T47D (cell line): ENCODE measurements at places on chromosomes 1 and 21.

DNA sequence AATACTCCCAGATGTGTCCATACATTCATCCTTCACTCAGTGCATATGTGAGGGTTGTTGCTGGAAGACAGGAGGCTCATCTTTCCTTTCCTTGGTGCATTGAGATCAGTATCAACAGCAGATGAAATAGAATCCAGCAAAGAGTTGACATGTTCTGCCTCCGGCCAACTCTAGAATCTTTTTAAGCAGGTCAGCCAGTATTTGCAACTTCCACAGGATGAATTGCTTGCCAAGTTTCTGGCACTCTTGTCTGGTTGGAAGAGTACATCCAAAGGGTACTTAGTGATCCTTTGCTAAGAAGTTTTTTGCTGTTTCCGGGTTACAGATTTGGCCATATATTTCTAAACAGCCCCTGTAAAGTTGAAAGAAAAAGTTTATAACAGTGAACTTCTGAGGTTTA, 21.1 kb downstream of the SYNC start:
- no peak for DNase-seq

DNA sequence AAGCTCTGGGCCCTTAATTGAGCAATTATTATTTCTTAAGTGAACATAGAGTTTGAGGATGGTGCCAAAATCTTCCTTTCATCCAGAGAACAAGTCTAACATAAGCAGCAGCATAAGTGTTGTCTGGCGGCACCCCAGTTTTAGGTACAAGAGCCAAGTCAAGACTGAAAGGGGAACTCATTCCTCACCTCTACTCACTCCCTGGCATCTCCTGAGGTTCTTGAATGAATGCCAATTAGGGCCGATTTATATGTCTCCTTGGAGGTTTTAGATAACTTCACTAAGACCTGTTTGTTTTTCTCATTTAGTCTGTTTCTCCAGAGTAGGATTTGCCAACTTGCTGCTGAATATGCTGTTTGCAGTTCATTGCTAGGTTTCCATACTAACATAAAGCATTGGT, 42.6 kb upstream of the ADGRL2 start:
- DNase-seq: peak; percentile 19

DNA sequence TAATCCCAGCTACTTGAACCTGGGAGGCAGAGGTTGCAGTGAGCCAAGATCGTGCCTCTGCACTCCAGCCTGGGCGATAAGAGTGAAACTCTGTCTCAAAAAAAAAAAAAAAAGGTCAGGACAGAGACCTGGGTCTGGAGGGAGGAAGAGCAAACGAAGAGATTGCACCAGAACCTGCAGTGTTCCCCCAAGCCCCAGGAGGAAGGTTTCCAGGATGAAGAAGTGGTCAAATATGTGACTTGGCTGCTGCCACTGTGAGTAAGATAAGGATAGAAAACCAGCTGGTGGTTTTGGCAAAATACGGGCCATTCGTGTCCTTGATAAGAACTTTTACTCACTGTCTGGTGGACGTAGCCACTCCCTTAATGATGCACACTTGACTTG, 42.2 kb downstream of the CLDN14 start:
- DNase-seq: no peak

DNA sequence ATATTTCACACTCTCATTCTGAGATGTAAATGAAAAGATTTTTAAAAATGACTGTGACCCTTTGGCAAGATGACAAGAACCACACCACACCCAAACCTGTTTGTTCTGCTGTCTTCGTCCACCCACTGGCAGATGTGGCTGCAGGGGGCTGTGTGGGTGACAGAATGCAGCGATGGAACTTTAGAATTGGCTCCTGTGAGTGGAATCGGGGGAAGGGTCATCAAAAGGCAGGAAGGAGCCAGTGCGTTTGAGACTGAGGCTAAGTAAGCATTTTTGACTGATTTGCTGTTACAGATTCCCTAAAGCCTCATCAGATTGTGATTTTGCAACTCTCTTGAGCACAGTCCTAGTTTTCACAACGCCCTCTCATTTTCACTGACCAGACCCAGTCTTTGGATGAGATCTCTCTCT, 111.2 kb upstream of the ADGRL2 start:
- DNase-seq: no peak

GRCh38 chr1:116417678-116418077, 44.6 kb downstream of the ATP1A1 start:
- no peak for DNase-seq

DNA sequence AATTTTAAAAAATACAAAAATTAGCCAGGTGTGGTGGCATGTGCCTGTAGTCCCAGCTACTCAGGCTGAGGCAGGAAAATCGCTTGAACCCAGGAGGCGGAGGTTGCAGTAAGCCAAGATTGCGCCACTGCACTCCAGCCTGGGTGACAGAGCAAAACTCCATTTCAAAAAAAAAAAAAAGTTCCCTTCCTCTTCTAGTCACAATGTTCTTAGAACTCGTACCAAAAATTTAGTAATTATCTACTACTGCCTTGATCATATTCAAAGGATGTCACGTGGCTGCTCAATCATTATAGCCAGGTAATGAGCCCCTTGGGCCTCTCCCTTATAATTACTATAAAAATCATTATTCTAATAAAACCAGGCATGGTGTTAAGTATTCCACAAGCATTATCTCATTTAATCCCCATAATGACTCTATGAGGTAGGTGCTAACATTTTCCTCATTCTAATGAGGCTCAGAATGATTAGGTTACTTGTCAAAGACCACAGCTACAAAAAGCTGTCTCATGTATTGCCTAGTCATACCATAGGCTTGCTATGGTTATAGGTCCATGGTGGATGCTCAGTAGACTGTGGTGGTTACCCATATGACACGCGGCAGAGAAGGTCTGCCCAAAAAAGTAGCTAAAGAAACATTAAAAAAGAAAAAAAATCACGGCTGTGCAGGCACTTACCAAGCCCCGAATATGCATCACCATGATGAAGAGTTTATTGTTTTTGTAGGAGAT, 15.5 kb upstream of the PPP1R15B start:
- DNase-seq: no peak

DNA sequence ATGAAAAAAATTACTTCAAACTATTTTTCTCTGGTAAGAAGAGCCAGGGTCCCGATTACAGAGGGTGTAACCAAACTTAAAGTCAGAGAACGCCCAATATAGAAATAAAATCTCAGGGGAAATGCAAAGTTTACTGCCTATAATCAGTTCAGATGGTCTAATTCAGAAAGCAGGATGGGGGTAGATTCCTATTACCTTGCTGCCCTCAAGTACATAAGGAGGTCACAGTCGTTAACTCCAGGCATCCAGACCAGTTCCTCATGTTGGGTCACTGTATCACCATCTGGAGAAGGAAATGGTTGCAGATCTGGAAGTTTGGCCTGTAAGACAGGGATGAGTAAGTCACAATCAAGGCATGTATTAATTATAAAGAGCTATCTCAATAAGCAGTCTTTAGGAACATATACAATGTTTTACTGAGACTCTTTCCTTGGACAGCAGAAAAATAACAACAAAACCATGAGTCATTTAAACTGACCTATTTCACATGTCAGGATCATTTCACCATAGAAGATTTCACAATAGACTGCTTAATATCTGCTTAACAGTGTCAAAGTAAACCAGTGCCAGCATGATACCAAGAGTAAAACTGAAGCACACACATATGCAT, 179.4 kb downstream of the SLC45A1 start:
- DNase-seq: no peak

GRCh38 chr1:171644805-171645483, 7.5 kb downstream of the MYOC start:
- DNase-seq: peak; percentile 95

DNA sequence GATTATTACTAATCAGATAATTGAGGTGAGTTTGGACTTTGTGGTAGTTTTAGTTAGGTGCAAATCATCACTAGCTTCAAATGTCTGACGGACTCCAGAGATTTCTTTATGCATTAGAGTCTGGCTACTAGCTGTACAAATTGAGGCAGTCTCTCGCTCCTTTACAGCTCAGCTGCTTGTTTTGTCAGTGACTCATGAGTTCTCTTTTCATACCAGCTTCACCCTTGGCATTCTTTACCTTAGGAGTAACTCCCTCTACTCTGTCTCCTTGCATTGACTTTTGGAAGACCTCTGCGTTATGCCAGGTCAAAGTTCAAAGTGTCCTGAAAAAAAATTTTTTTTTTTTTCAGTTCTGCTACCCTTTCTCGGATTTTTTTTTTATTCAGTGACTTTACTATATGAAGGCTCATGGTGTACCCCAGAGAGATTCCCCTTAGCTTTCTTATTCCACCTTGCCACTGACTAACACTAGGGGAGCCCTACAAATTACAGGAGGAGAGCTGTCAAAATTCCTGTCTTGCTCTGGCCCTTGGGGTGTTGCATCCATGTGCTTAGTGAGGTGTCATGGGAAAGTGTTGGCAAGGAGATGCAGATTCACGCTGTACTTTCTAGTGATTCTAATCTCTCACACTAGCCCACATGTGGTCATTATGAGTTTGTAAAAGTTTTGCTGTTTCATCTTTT, 576.6 kb downstream of the ADGRL2 start:
- no peak for DNase-seq

DNA sequence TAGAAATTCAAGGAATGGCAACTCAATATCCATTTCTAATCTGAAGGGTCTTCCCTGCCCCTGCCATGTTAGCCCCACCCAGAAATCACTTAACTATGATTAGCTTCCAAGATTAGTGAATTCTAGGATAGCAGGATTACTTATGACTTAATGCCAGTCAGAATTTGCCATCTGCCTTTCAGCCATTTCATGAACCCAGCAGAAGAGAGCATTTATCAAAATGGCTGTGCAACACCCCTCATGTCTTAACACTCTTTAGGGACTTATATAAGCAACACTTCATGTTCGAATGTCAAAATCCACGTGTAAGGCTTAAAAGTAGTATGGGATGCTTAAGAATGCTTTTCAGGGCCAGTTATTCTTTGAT, 288.5 kb downstream of the NFIA start:
- DNase-seq: no peak

DNA sequence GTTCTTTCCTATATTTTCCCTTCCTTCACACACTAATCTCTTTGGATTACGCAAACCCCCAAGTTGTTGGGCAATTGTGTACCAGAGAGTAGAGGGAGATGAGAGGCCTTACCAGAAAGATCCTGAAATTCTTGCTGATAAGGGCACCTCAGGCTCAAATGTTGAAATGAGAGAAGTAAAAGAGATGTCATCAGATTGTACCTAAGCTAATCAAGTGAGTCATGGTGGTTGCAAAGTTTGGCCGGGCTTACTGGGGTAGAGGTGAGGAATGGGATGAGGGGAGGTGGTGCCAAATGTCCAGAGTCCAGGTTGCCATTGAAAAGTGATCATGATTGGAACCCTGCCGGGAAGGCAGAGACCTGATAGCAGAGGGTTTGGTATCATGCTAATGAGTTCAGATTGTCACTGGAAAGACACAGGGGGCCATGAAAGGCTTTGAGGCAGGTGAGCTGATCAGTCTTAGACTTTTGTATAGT, 43.1 kb downstream of the OPTC start:
- DNase-seq: no peak

- DNase-seq: no peak
Measured at GRCh38 chr1:103218821-103219220, 110.5 kb upstream of the COL11A1 start.

DNA sequence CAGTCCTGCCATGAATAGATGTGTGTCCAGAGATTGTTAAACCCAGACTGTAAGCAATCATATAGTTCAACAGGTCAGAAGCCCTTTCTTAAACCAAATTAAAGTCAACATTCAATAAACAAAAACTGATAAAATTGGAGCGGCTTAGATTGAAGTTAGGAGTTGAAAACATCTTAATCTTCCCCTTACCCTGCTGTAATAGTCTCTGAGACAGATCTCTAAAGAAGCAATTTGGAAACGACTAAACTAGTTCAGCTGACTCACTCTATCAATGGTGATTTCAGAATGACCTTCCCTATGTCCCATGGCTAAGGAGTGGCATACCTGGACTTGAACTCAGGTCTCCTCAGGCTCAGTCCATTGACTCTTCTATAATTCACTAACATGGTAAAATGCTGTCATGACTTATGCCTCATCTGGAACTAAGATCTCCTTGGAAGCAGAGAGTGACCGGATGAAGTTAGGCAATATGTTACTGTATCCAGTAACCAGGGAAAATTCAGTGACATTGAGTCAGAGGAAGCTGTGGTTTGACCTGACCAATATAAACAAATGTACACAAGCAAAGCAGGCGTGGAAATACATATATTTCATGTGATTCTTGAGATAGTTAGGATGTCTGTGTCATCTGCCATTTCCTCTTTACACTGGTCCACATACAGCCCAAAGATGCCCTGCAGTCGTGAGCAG, 30.1 kb downstream of the SGIP1 start:
- DNase-seq: no peak

GRCh38 chr1:62222321-62222720, 27.7 kb downstream of the L1TD1 start:
- no peak for DNase-seq

- DNase-seq: no peak
Measured at GRCh38 chr1:248872752-248873408, 14.0 kb upstream of the ZNF692 start.

- DNase-seq: peak; percentile 89
Measured at GRCh38 chr1:224513787-224514209, 79.2 kb upstream of the WDR26 start.

DNA sequence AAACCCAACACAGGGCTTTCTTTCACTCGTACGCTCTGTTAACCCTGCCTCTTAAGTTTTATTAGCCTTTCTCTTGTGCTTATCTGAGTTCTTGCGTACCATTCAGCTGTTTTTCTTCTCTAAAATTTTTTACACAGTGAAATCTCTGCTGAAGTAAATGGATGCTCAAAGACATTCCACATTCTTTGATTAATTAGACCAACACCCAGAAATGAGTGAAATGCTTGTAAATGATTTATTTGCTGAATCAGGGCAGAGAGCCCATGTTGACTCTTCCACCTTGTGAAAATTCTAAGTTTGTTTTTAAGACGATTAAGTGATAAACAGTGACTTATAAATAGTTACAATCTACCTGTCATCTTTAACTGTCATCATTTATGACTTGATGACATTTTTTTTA, 156.7 kb downstream of the ACTL8 start:
- DNase-seq: no peak

GRCh38 chr1:22418312-22418711, 33.3 kb upstream of the ZBTB40 start:
- DNase-seq: no peak
